ENCODE measurements at places on chromosomes 3 and 15.

DNA sequence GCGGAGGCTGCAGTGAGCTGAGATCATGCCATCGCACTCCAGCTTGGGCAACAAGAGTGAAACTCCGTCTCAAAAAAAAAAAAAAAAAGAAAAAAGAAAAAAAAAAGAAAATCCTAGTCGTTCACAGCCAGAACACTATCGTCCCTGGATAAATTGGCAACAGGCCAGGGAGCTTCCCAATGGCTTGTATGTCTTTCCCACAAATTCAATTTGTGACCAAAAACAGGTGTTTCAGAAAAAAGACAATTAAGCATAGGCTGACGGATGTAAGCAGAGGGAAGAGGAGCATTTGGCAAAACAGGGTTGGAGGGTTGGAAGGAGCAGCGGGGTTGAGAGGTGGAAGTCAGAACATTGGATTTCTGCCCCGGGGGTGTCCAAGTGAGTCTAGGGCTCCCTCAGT is 8.5 kb downstream of the EPB42 start:
- no peak for DNase-seq

DNA sequence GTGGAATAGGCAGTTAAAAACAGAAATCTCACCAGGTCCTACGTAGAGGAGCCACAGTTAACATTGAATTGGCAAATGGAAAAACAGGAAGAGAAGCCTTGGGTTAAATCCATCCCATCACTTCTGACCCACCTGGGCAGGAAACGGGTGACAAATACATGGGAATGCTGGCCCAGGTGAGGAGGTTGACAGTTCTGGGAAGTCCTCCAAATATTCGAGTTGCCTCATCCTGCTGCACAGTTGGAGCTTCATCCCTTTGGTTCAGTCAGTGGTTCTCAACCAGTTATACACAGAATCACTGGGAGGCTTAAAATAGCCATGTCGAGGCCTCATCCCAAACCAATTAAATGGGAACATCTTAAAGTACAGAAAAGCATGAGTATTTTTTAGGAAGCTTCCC is 5.3 kb downstream of the MYZAP start:
- DNase-seq = no peak

- DNase-seq = no peak
These were observed 57.5 kb upstream of the EPHB1 start for GRCh38 chr3:134737516-134737915.

GRCh38 chr3:193605876-193606275 is 12.9 kb downstream of the OPA1 start:
- peak; percentile 58 for DNase-seq

DNA sequence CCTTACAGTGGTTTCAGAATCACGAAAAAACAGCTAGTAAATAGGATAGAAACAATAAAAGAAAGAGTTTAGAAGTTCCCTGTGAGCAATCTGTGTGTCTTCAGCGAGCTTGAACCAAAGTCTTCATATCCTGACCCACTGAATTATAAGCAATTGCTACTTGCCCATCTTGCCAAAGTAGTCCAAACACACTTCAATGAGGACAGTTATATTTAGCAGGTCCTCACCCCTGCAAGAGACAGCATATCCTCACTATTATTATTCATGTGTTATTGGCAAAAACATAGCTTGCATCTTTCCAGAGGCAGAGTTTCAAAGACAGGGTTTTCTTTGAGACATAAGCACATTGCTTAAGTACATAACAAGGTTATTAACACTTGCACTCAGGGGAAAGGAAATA is 77.8 kb downstream of the FEZF2 start:
- DNase-seq = no peak

- DNase-seq = no peak
These were observed 8.8 kb upstream of the MAGI1 start for GRCh38 chr3:66047311-66048050.

DNA sequence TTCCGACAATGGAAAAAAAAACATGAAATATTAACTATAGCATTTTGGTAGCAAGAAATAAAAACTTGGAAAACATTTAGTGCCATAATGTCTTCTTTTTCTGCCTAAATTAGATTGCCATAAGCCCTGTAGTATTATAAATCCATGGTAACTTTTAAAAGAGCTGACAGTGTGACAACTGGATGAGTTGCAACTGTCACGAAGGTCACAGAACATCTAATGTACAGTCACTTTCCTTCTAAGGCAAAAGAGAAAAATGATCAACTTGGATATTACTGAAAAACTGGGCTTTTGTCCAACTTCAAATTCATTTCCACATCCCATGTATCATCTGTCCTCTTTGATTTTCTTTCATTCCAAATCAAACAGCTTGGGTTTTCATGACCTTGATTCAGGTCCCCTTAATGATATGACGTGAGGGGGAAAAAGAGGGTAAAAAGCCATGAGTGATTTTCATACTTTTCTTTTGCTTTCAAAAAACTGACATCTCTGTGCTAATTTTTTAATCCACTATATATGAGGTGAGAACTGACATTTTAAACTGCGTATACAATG is 602 bp downstream of the CPB1 start:
- DNase-seq = no peak

DNA sequence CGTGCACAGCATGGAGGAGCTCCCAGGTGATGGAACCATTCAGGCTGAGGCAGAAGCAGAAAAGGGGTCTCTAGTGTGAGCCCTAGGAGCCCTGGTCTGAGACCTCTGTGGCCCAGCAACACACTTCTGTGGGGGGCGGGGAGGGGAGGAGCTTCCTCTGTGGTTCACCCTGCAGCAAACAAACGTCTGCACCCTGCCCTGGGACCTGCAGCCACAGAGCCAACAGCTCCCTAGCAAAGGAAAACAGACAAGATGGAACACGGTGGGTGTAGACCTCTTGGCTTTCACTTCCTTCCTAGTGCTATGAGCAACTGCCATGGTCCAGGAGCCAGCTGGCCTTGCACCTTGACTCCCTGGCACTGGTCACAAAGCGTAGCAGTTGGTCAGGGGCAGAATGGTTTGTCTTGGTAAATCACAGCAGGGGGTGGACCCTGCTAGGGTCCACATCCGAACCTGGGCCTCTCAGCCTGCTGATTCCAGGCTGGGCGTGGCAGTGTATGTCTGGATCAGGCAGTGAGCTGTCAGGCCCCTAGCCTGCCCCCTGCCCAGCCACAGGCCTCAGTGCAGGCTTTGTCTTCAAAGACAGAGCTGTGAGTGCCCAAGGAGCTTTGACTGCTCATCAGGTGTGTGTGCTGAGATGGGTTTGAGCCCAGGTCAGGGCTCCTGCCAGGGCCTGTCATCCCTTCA is 6.7 kb downstream of the AMIGO3 start:
- DNase-seq = no peak

DNA sequence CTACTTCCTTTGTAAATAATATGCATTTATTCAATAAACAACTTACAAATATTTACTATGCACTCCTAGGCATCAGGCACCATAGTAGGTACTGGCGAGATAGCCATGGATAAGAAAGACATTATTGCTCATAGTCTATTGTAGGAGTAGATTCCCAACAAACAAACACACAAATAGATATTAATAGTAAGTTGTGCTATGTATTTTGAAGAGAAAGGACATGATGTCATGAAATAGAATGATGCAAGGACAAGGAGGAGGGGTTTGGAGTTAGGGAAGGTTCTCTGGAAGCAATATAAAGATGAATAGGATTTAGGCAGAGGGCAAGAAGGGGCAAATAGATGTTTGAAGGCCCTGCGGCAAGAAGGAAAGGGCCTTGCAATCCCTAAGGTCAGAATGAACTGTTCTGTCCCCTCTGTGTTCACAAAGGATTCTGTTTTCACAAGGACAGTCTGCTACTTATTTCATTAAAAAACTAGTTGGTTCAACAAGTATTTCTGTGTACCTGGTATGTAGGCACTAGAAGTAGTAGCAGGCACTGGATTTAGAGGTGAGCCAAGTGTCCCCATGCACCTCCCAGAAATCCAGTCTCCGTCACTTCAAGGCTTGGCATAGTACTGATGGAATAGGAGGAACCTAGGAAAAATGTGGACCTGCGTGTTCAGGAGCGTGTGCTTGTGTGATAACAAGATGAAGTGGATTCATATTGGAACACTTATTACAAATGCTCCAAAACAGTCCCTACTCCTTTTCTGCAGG is 231.8 kb upstream of the TPRG1 start:
- no peak for DNase-seq
